ENCODE measurements at places on chromosomes 3 and 15.
A peak's percentile ranks its signal among the peaks of the same experiment; 100 is the strongest.

- no peak for DNase-seq
These were observed 5.8 kb downstream of the TLE3 start for GRCh38 chr15:70091726-70092463.

- no peak for DNase-seq
These were observed 227.7 kb upstream of the CNTN3 start for GRCh38 chr3:74842141-74842540.

DNA sequence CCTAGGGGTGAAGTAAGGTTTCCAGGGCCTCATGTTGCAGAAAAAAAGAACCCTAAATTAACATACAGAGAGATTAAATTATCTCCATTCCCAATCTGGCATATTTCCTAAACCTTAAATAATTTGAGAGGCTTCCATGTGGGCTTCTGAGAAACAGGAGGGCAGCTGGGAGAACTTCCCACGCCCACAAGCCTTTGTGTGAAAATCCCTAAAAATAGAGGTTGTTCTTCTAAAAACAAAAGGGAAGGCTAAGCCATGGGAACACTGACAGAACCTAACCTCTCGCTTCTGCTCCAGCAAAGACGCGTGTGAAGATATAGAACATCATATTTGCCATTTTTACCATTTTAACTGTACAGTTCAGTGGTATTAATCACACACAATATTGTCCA lies 812 bp upstream of the SLC12A8 start:
- no peak for DNase-seq

- DNase-seq, result peak; percentile 25
These were observed 683 bp downstream of the UBE2Q2 start for GRCh38 chr15:75843678-75844581.

- DNase-seq, result no peak
These were observed 1.4 kb upstream of the GHSR start for GRCh38 chr3:172449466-172450149.

- no peak for DNase-seq
These were observed 60.6 kb upstream of the ADAMTS9 start for GRCh38 chr3:64748244-64748904.

GRCh38 chr15:70362350-70362749 lies 264.6 kb upstream of the TLE3 start:
- no peak for DNase-seq

- no peak for DNase-seq
These were observed 665 bp downstream of the GLB1 start for GRCh38 chr3:33096093-33096868.

- DNase-seq, result no peak
These were observed 3.3 kb downstream of the SCAMP2 start for GRCh38 chr15:74869726-74870407.

GRCh38 chr3:17151598-17152373 lies 267.0 kb downstream of the PLCL2 start:
- peak; percentile 64 for DNase-seq

- DNase-seq, result no peak
These were observed 75.7 kb upstream of the GBE1 start for GRCh38 chr3:81837071-81837593.

DNA sequence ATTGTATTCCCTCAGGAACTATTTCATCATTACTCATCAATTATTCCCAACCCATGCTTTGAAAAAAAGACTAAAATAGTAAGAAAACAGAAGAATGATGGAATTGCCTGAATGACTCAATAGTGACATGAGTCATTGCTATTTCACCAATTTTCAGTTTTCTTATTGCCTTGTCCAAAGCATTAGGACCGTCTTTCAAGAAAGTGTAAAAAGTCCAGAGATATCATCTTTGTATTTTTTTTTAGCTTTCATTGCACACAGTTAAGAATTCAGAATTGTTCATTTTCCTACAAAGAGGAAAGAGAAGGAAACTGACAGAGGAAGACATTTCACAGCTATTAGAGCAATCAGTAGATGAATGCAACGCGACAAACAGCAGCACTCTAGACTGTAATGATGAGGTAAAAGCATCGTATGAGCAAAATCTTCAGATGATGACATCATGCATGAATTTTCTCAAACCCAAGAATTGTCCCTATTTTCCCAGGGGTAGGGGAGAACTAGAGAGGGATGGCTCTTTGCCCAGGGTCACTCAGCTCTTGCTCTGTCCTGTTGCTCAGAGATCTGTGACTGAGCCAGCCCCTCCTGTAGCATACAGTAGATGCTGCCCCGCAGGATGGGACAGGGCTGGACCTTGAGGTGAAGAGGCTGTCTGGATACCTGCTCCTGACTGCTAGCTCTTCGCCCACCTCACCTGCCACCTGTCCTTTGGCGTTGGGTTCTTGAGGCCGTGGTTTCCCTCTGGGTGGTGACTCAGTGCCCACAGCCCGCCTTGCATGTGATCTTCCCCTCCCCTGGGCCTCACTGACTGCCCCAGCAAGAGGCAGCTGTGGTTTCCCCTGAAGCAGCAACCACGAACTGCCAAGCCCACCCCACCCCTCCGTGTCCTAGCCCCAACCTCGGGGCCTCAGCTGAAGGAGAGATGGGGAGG lies 84.8 kb downstream of the PPCDC start:
- peak; percentile 39 for DNase-seq

GRCh38 chr3:51500632-51501131 lies 867 bp upstream of the DCAF1 start:
- no peak for DNase-seq

GRCh38 chr15:63323798-63324563 lies 46.6 kb downstream of the APH1B start:
- no peak for DNase-seq

DNA sequence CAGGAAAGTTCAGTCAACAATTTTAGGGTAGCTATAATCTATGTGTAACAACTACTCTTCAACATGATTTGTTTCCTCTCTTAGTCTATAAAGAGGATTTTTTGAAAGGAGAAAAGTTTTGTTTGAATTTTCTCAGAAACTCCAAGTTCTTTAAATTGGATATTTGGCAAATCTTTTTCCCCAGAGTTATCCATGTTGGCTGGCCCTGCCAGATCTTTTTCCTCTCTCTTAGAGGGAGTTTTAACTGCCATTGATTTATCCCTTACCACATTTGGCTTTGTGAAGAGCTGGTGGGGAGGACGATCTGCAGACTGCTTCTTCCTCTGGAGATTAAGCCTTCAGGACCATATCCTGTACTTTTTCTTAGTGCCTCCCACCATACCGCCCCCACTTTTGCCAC lies 64.9 kb upstream of the ROPN1 start:
- no peak for DNase-seq

- DNase-seq, result no peak
These were observed 18.7 kb upstream of the ZXDC start for GRCh38 chr3:126494204-126494969.

DNA sequence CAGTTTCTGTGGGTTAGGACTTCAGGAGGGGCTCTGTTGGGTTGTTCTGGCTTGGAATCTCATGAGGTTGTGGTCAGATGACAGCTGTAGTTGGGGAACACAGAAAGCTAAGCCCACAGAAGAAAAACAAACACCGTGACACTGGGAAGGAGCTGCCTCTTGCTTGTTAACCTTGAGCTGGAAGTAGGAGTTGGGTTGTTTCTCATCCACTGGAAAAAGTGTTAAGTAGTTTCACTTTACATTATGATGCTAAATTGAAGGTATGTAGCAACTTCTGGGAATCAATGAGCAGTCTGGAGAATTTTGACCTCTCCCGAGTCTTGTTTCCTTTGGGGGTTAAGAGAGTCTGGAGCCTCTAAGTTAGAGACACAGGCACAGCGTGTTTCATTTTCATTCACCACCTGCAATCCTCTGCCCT lies 20.4 kb downstream of the HACD3 start:
- DNase-seq, result no peak

- no peak for DNase-seq
These were observed 74.1 kb upstream of the CHD2 start for GRCh38 chr15:92825985-92826384.

GRCh38 chr3:31785286-31785685 lies 195.8 kb downstream of the OSBPL10 start:
- no peak for DNase-seq

GRCh38 chr3:197746801-197747237 lies 2.9 kb upstream of the FYTTD1 start:
- DNase-seq, result no peak

- DNase-seq, result no peak
These were observed 891.9 kb downstream of the PLOD2 start for GRCh38 chr3:145269106-145269505.

DNA sequence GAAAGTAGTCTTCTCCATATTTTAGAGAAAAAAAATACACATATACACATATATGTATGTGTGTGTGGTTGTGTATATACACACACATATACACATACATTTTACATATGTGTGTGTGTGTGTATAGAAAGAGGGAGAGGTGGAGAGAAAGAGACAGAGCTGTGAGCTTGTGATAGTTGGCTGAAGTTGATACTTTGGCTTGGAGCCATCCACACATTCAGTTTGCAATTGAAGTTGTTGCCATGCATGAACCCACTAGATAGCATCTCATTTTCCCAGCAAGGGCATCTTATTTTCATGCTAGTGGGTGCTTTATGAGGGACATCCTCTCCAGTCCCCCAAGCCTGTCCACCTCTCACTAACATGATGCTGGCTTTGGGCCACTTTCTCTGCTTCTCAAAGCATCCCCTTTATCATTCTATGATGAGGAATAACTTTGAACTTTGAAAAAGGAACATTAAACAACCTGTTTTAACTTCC lies 228.6 kb downstream of the ZNF621 start:
- DNase-seq, result no peak

- DNase-seq, result no peak
These were observed 24.3 kb upstream of the SUCLG2 start for GRCh38 chr3:67678665-67679064.

DNA sequence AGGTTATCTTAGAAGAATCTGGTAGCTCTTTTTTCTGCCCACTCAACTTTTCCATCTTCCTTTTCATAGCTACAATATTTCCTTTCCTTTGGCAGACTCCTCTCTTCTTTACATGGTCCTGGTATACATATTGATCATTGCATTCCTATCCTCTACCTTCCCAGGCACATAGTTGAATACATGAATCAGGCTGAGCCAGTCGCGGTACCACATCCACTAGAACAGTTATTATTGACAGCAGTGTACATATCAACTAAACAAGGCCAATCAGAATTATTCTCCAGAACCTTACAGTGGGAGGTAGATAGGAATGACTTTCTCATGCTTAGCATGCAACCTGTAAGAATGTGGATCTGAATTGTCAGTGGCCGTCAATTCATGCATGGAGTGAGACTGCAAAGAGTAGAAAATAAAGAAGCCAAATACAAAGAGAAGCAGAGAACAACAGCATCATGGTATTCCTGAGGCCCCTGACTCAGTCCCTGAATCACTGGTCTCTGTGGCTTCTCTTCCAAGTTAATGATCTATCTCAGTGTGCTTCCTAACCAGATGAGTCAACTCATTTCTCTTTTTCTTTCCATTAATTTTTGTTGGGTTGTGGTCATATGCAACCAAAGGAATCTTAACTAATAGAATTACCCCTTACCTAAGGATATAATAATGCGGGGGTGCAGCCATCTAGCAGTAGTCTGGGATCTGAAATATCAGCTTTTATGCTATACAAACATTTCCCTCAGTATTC lies 60.9 kb upstream of the DCBLD2 start:
- DNase-seq, result no peak

Measured in stimulated activated CD8-positive, alpha-beta memory T cell treated with anti-CD3 and anti-CD28 coated beads, Interleukin-4, amount 100 ng/mL, for 1 hour (primary cell).